ENCODE measurements at places on chromosomes 12 and 14.

DNA sequence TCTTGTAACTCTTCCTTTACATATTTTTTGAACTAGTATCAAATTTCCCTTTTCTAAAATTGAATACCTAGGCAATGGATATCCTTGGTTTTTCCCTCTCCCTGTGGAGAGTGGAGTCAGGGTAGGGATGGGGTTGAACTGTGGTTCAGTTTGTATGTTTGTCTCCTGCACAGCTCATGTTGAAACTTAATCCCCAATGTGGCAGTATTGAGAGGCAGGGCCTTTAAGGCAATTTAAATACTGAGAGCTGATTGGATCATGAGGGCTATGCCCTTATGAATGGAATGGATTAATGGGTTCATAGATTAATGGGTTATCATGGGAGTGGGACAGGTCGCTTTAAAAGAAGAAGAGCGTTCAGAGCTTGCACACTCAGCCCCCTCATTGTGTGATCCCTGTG, 127.2 kb upstream of the RGS6 start:
- DNase-seq = no peak

DNA sequence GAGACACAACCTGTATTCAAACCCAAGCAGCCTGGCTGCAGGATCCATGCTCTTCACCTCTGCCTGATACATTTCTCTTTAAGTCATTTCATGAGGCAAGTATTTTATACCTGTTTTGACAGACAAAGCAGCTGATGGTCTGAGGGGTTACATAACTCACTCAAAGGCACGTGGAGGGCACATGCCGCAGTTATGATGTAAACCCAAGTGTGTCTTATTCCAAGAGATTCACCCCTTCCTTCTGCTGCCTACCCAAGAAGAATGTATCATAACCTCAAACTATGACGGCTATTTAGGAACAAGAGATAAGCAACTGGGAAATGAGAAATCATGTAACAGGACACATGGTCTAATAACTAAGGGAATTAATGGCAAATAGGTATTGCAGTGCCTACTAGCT, 329.8 kb upstream of the TMPO start:
- no peak for DNase-seq

DNA sequence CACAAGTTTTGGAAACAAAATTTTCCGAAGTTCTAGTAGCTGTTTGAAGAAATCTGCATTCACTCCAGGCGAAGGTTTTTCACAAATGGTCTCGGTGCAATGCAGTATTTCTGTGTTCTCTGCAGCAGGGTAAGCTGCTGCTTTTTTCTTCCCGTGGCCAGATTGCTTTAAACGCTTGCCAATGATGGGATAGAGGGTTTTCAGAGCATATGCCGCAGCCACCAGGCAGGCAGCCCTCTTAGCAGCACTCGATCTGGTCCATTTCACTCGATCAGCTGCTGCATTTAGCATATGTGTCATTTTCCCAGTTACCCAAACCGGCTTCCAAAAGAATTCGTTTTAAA, 315 bp downstream of the ABCD2 start:
- DNase-seq = no peak

- no peak for DNase-seq
These were observed 23.6 kb upstream of the OR4K2 start for GRCh38 chr14:19851365-19851764.

GRCh38 chr14:80587096-80587724, 354.3 kb downstream of the CEP128 start:
- DNase-seq = no peak

GRCh38 chr14:104596927-104597351, 7.6 kb downstream of the TMEM179 start:
- no peak for DNase-seq

- DNase-seq = no peak
These were observed 634.9 kb downstream of the DIO2 start for GRCh38 chr14:79576424-79576823.

GRCh38 chr12:72406111-72406510, 133.9 kb downstream of the TRHDE start:
- DNase-seq = no peak

DNA sequence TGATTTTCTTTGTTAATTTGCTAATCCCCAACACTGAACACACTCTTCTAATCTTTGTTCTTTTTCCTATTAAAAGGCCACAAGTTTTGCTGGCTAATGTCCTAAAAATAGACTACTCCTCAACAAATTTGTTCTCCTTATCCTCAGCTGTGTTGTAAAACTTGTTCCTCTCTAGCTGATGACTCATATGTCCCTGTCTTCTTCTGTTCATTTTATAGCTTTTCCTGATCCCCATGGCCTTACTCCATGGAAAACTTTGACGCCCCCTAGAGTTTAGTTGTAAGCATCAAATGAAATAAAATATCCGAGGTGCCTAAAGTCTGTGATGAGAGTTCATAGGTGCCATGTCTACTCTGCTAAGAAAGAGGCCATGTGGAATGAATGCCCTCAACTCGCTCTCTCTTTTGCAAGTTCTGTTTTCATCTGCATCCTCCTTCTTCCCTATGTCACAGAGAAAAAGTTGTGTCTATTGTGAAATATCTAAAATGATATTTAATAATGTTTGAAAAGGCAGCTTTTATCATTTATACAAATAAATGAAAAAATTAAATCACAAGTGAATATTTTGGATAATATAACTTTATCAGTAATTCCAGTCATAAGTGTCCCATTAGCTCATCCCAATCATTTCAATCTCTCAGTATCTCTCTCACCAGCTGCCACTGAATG, 237.9 kb downstream of the IPO8 start:
- DNase-seq = no peak

- no peak for DNase-seq
These were observed 27.7 kb upstream of the RNU6-8 start for GRCh38 chr14:32230695-32231280.

- no peak for DNase-seq
These were observed 16.7 kb downstream of the TMEM132D start for GRCh38 chr12:129887101-129887500.

DNA sequence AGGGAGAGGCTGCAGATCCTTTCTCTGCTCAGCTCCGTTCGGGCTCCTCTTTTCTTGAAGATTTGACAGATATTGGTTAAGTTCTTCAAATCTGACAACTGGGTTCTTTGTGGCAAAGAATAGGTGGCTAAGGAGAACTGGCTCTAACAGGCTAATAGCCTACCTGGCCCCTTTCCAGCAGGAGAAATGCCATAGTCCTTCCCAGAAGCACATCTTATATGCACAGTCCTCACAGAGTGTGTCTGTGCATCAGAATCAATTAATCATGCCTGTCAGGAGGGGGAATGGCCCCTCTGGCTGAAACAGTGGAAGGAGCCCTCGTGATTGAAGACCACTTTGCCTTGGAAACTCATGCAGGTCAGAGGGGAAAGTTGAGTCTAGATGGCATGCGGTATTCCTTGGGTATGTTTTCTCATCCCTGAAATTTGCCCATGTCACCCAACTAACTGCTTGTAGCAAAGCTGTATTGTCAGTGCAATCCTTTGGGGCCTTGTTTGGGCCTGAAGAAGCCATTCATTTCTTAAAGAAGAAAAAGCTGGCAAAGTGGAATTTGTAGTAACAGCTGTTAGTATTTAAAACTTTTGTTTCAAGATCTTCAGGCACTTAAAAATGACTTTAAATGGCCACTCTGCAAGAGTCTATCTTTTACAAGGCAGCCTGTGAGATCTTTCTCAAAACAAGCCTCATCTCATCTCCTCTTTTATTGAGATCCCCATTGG, 251.5 kb downstream of the ZFP36L1 start:
- DNase-seq = no peak

DNA sequence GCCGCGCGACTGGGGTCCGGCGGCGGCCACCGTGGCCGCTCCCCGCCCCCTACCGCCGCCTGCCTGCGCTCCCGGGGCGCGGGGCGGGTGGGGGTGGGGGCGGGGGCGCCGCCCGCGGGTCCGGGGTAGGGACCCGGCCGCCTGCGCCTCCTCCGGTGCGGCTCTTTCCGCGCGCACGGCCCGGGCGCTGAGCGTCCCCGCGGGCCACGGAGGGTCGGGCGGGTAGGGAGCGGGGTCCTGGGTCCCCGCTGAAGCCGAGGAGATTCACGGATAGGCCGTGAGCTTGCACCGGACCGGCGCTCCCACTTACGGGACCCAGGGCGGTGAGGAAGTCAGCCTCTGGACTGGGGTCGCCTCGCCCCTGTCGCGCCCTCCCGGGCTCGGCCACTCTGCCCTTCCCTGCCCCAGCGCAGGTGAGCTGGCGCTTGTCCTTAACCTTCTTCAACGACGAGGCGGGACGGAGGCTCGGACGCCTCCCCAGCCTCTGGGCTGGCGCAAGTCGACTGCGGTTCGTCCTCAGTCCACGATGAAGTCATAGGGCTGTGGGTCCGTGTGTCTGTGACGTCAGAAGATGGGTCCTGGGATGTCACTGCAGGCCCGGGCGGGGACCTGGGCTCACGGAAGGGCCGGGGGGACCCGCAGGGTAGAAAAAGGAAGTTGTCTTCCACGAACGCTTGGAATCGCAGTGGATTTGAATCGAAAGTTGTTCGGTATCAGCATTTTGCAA, 514 bp downstream of the FBXO34 start:
- DNase-seq = no peak

DNA sequence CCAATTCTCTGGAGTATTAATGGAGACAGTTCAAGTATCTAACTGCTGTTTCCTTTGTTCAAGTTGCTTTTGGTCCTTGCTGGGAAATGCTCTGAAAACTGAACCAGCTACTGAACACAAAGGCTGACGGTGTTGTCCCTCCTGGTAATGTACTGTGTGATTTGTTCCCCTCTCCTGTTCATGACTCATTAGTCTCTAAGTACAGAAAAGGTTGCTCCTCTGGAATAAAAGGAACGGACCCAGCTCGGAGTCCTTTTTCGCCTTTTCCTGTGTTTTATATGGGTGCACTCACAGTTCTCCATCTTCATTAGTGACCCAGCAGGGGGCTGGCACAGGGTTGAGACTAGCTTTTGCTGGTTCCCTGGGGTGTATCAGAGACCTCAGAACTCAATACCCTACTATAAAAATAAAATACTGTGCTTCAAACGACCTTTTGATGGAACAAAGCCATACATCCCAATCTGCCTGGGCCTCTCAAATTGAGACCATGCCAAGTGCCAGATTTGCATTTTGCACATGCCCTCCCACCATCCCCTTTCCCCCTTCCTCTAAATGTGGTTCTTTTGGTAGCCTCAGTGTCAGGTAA, 269.7 kb downstream of the RAD51B start:
- DNase-seq = peak; percentile 53

DNA sequence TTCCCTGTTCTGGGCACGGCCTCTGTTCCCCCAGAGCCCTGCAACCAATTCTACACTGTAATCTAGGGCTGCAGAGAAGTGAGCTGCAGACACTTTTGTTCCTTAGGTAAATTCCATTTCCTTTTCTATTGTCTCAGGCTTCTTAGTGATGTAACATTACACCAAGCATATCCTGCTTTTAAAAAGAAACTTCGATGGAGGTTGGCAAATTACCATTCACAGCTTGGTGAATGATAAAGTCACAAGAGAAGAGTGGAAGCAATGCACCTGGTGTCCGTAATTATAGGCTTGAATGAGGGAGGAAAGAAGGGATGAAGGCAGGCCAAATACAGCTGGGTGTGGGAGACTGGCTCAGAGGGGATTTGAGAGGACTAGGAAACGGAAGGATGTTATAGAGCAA, 68.6 kb downstream of the PPM1A start:
- peak; percentile 80 for DNase-seq

- DNase-seq = no peak
These were observed 32.6 kb downstream of the P2RX7 start for GRCh38 chr12:121165316-121165715.

DNA sequence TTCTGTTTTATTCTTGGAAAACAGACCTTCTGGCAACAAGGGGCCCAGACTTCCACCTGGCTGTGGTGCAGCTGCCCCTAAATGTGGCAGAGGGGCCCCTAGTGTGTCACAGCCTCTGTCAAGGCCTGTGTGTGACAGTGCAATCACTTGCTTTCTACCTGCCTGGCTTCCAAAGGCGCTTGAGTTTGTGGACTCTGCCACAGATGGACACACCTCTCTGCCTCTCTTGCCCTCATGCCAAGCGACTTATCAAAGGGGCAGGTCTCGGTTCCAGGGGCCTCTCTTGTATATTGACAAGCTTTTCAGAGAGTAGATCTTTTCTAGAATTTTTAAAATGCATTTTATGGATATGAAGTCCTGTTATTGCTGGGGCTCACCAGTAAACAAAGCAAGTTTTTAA, 217.2 kb downstream of the SLC15A4 start:
- no peak for DNase-seq

GRCh38 chr14:36293824-36294223, 26.6 kb downstream of the MBIP start:
- DNase-seq = no peak

GRCh38 chr12:12441843-12442461, 85.1 kb downstream of the BORCS5 start:
- no peak for DNase-seq

DNA sequence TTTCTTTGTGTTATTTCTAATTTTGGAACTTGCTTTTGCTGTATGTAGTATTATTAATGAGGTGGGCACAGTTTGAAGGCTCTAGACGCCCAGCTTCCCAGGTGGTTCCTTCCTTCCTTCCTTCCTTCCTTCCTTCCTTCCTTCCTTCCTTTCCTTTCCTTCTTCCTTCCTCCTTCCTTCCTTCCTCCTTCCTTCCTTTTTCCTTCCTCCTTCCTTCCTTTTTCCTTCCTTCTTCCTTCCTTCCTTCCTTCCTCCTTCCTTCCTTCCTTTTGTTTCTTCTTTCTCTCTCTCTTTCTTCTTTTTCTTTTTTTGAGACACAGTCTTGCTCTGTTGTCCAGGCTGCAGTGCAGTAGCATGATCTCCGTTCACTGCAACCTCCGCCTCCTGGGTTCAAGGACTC, 906.7 kb downstream of the AACS start:
- DNase-seq = no peak

DNA sequence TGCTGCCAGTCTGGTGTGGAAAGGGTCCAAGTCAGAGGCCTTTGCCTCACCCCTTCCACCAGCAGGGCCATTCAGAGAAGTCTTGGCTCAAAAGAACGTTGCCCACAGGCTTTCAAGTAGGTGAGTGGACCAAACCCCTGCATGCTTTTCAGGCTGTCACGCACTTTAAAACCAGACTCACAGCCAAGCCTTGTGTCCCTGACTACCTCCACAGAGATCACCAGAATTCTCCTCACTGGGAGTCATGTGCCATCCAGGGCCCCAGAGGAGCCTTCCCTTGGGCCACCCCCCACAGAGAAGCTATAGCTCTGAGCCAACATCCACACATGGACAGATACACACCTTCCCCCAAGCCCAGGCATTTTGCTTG, 283.1 kb downstream of the DPF3 start:
- no peak for DNase-seq

GRCh38 chr12:23113781-23114180, 488.8 kb downstream of the ETNK1 start:
- DNase-seq = no peak

Data from NCI-H1436 treated with DMSO at 0.1 percent for 48 hours (cell line).